Stimulated activated CD4-positive, alpha-beta T cell treated with anti-CD3 and anti-CD28 coated beads, Interleukin-2, amount 100 ng/mL, for 24 hours (primary cell): ENCODE measurements at places on chromosomes 5 and 9.

- no peak for DNase-seq
Observed at GRCh38 chr5:7878381-7878873, 9.5 kb downstream of the MTRR start.

GRCh38 chr5:4018007-4018406, 422.4 kb downstream of the IRX1 start:
- DNase-seq, result no peak

DNA sequence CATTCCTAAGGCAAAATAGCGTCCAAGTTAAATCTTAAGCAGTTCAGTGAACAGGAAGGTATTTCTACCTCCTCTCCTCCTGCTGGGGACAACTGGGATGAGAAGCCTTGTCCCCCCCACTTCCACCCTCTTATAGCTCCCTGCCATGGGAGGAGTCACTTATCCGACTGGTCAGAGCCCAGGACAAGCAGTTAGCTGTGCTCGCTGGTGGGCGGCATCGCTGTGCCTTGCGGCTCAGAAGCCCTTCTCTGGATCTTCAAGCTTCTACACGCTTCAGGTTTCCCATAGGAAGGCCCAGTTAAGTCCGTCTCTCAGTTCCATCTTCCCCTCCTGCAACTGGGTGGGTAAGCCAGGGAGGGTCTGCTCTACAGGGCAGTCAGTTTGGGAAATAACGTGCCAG, 77.2 kb downstream of the PAX5 start:
- no peak for DNase-seq

- DNase-seq, result peak; percentile 13
Observed at GRCh38 chr9:113461943-113462342, 1.6 kb upstream of the RGS3 start.

GRCh38 chr9:91519520-91520277, 96.1 kb upstream of the NFIL3 start:
- DNase-seq, result no peak
